ENCODE measurements at places on chromosomes 6 and 20.

GRCh38 chr6:105596284-105596755, 193.4 kb upstream of the PREP start:
- no peak for DNase-seq

GRCh38 chr6:108872141-108872557, 23.9 kb downstream of the ARMC2 start:
- DNase-seq: no peak

DNA sequence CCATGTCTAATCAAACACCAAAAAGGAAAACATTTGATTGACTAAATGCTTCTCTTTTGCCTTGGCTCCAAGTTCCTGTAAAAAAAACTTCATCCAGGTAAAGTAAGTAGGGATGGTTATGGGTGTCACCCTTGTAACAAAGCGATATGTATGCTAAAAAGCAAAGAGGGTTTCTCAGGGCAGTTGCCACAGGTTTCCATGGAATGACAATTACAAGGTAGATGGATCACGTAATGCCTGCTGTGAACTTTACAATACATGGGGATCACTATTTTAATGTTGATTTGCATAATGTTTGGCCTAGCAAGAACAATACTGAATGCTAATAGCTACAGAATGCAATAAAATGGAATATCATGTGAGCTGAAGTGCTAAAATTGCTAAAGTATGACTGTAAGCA, 2.9 kb upstream of the BMP2 start:
- no peak for DNase-seq

DNA sequence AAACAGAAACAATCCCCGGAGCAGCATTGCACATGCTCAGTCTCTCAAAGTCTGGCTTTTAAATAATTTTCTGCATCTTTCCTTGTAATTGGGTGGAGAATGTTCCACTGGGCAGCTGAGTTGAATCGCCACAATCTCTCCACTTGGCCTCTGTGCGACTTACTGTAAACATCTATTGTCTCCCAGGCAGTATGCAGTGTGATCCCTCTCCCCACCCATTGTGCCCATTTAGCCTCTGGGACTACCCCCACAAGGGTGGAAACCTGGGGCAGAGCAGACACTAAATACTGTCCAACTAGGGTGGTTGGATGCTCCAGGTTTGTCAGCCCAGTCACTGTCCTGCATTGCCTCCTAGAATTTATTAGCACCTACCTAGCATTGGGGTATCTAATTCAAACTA, 96.2 kb downstream of the JARID2 start:
- DNase-seq: no peak

- DNase-seq: no peak
Measured at GRCh38 chr6:53752856-53753255, 41.9 kb upstream of the LRRC1 start.

DNA sequence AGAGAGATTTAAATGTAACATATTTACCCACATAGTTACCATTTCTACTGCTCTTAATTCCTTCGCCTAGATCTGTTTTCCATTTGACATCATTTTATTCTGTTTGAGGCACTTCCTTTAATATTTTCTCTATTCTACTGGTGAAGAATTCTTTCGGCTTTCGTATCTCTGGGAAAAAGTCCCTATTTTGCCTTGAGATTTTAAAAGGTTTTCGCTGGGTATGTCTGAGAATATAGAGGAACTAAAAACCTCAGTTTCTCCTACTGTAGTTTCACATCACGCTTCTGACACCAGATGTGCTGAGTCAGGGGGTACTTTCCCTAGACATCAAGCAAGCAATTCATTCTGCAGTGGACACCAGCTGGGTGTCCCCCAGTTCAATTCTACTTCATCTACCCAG, 61.7 kb downstream of the E2F3 start:
- no peak for DNase-seq

- no peak for DNase-seq
Measured at GRCh38 chr6:150580489-150580888, 19.2 kb upstream of the PLEKHG1 start.

DNA sequence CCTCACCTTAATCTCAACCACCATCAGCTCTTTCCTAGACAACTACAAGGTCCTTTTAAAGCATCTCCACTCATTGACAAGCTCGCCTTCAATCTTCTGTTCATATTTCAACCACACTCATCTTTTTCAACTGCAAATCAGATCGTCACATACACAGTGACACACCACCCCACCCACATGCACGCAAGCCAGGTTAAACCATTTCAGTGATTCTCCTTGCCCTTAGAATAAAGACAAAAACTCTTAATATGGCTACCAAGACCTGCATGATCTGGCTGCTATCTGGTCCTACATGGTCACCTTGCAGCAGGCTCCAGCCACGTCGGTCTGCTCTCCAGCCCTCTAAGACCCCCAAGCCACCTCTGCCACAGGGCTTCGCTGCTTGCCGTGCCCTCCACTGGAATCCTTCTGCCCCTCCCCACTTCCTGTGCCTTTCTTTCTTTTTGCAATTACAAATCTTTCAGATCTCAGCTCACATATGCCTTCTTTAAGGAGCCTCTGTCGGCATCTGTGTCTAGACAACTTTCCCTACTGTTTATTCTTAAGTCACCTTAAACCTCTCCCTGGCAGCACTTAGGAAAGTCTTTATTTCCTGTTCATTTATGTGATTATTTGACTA, 507.3 kb upstream of the ARID1B start:
- no peak for DNase-seq

GRCh38 chr20:47578543-47578942, 76.9 kb downstream of the NCOA3 start:
- DNase-seq: no peak

DNA sequence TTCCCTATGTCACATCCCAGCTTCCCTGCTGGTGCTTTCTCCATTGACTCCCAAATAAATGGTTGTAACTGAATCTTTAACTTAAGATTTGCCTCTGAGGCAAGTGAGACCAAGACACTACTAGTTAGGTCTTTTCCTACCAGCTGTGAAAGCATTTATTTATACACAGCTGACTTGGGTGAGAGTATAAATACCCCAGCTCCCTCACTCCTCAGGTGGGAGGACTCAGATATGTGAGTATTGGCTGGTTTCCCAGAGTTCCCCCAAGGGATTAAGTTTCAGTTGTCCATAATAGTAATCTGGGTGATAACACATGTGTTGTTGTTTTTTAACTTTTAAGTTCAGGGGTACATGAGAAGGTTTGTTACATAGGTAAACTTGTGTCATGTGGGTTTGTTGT, 49.8 kb downstream of the CFAP61 start:
- no peak for DNase-seq

DNA sequence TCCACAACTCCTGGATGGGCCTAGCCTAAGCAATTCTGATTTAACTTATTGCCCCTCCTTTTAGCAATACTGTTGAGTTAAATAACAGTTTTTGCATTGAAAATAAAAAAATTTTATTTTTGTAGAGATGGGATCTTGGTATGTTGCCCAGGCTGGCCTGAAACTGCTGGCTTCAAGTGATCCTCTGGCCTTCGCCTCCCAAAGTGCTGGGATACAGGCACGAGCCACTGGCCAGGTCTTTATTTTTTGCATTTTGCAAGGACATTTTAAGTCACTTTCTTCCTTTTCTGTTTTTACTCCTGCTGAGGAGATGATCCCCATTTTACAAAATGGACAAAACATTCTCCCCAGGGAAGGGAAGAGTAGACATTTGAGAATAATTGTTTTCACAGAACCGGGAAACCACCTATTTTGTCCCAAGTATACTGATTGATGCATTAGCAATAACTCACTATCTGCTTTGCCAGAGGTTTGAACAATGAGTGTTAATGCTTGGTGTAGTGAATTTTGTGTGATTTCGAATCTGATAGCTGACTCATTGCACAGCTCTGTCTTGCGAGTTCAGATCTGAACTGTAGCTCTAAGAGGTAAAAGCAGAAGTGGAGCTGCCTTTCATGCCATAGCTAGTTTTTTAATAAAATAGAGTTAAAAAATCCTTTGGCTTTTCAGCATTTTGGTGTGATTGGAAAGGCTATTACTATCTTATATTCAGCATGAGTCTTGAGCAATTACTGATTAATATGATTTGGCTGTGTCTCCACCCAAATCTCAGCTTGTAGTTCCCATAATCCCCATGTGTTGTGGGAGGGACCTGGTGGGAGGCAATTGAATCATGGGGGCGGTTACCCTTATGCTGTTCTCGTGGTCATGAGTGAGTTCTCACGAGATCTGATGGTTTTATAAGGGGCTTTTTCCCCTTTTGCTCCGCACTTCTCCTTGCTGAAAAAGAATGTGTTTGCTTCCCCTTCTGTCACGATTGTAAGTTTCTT, 20.9 kb downstream of the IGF2R start:
- DNase-seq: no peak

DNA sequence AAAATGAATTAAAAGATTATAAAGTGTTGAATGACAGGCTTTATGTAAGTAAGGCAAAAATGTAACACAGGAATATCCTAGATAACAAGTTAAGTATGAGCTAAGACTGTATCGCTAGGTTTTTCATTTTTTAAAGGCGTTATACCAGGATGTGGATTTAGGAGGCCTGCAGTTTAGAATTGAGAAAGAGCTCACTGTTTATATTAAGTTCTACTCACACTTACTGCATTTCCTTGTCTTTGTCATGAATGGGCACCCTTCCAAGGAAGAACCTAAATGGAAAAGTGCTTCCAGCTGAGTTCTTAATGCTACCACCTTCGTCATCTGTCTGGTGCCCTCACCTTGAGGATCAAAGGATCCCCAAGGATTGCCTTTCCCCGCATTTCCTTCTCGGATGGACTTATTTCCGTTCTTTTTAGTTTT, 148.7 kb downstream of the SOX4 start:
- no peak for DNase-seq

GRCh38 chr6:10837622-10837994, 731 bp downstream of the MAK start:
- DNase-seq: no peak

DNA sequence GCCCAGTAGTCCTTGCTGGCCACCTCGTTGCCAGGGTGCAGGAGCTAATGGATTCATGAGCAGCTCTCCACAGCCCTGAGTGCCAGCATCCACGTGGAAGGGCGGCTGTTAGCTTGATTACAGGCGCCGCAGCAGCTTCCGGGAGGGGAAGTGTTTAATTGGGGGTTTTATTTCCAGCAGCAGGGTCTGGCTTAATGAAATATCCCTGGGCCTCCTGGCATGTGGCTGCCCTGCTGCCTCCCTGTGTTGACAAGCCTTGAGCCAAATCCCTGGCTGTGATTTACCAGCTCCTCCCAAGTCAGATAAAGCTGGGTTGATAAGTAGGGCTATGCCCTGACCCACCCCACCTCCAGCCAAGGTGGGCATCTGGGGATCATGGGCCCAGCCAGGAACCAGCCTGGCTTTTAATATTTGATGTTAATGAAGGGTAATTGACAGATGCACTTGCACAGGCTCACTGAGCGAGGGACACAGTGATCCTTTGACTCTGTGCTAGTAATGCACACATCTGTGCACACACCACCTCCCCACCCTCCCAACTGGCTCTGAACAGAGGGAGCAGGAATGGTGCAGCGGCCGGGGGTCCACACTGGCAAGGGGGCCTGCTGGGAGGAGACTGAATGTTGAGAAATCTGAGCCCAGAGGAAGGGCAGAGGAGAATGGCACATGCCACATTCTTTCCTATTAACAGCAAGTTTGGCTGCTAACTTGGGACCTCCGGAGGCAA, 13.6 kb downstream of the GLP1R start:
- no peak for DNase-seq

Data from Jurkat, Clone E6-1 (cell line).